ENCODE measurements at places on chromosomes 1 and 21.

- DNase-seq = no peak
Measured at GRCh38 chr1:23111600-23112535, 56.8 kb downstream of the LUZP1 start.

GRCh38 chr1:170494369-170494768, 37.6 kb upstream of the GORAB start:
- DNase-seq = peak; percentile 26

DNA sequence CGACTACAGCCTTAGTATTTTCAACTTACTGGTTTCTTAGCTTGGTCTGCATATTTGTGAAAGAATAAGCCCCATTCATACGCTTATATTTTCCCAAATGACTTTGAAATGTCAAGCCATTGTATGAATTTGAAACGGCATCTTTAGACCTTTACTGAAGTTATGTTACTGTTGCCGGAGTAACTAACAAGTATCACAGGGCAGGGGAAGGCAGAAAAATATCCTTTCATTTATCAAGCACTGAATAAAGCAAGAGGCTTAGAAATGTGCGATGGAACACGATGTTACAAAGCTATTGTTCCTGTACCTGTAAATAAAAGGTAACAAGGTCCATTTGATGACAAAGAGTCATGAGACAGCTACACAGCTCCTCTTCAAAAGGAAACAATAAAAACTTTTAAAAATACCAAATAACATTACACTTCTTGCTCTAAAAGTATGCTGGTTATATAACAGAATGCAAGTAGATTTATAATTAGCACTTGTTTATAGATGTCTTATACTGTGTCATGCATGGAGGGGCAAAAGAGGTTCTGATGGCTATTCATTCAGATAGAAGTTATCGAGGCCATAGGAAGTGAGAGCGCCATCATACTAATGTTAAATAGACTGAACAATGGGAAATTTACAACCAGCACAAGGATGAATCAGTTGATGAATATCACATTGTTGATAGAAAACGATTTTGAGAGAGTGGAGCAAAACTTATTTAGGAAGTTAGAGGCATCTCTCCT, 322.6 kb downstream of the RGS7 start:
- DNase-seq = no peak

GRCh38 chr1:84620720-84621313, 46.6 kb upstream of the CTBS start:
- peak; percentile 33 for DNase-seq

- DNase-seq = peak; percentile 82
Measured at GRCh38 chr1:218735436-218736032, 390.4 kb downstream of the TGFB2 start.

- DNase-seq = no peak
Measured at GRCh38 chr21:45549626-45550463, 7.6 kb upstream of the SLC19A1 start.

- peak; percentile 66 for DNase-seq
Measured at GRCh38 chr21:36388835-36389234, 3.6 kb downstream of the CHAF1B start.

All from astrocyte of the cerebellum (primary cell).